ENCODE measurements at places on chromosomes 2 and 18.
A peak's percentile ranks its signal among the peaks of the same experiment; 100 is the strongest.

DNA sequence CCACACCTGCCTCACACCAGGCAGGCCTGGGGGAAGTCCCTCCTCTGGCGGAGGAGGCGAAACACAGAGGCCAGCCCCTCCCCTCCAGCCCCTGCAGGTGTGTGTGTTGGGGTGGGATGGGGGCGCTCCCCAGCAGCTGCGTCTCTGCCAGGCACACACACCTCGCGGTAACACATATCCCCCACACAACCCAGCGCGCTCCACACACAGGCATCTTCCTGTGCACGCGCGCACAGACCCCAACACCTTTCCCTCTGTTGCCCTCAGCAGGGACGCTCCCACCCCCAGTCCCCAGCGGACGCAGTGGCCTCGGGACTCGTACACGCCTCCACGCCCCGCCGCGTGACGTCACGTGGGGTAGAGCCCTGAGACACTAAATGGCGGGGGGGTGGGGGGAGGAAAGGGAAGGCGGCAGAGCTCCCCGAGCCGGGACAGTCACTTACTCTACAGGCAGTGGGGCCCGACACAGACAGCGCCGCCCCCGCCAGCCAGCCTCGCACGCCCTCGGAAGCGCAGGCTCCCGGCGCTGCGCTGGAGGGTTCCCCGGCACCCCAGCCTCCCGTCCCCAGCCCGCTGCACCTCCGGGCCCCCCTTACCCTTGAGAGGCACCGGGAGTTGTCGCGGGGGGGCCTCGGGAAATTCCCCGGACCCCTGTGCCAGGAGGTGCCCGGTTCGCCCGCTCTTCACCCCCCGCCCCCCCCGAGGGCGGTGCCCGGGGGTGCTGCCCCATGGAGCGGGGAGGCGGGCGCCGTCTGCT, at the start of gene WNT10A:
TSS of gene WNT10A (plus strand) at position 751 of the 757 bp plus-strand sequence. CDS start 144 bp downstream, outside the sequence.
- peak; percentile 32 for DNase-seq

GRCh38 chr2:127464470-127465257, 46.4 kb downstream of the PROC start:
- DNase-seq, result no peak

GRCh38 chr2:136116813-136117390, 1.0 kb downstream of the CXCR4 start:
- DNase-seq, result no peak

DNA sequence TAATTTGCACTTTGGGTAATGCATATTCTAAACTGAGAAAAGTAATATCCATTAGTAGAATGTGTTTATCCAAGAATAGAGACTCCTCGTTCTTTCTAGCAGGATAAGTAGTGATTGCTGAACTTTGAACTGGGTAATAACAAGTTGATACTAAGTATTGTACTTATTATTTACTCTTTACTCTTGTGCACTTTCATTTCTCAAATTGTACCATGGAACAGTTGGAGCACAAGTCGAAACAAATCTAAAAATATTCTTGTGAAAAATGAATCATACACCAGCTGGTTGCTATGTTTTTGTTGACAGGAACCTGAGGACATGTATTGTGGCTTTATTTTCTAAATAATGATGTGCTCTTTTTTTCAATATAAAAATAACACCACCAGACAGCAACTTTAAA, 111.9 kb downstream of the RGPD3 start:
- DNase-seq, result no peak

- no peak for DNase-seq
These were observed 47.8 kb upstream of the ODC1 start for GRCh38 chr2:10495988-10496313.

- DNase-seq, result no peak
These were observed 694.5 kb downstream of the ADCYAP1 start for GRCh38 chr18:1599196-1599595.

DNA sequence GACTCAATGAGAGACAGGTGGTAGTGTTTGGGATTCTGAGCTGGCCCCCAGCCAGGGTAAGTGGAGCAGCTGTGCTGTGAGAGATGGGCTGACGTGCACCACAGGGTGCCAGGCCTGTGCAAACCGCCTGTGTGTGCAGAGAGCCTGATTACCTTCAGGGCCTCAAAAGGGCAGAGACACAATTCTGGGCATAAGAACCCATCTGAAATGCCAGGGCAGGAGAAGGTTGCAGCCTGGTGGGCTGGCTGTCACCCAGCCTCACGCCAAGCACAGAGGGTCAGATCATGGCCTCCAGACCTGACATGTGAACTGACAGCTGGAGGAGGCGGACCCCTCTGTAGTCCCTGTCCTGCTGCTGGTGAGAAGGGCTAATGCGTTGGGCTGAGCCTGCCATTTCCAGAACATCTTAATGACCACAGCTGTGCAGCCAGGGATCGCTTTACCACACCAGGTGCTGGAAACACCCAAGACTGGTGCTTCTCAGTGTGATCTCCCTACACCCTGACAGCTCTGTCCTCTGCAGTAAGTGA, 100.9 kb downstream of the ARL4C start:
- peak; percentile 16 for DNase-seq

DNA sequence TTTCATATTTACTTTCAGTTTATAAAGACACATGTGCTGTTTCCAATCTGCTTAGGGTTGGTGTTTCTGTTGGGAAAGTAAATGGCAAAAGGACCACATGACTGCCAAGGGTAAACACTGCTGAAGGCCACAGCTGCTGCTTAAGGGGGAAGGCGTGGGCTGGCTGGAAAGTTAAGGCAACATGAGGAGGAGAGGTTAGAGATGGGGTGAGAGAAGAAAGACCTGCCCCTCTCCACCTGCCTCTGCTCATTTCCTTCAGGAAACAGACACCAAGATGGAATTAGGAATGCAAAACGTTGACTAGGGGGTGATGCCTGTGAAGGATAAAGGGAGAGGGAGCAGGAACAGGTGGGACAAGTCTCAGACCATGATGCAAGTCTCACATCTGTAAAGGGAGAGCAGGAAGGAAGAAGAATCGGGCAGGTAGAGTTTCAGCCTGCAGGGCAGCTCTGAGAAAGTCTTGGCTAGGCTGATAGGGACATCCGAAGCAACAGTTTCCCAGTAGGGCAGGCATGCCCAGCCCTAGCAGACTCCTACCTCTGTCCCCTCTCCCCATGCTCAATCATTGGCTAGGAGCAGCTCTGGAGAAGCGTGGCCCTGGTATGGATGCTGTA, 86.0 kb downstream of the CDC42EP3 start:
- no peak for DNase-seq

DNA sequence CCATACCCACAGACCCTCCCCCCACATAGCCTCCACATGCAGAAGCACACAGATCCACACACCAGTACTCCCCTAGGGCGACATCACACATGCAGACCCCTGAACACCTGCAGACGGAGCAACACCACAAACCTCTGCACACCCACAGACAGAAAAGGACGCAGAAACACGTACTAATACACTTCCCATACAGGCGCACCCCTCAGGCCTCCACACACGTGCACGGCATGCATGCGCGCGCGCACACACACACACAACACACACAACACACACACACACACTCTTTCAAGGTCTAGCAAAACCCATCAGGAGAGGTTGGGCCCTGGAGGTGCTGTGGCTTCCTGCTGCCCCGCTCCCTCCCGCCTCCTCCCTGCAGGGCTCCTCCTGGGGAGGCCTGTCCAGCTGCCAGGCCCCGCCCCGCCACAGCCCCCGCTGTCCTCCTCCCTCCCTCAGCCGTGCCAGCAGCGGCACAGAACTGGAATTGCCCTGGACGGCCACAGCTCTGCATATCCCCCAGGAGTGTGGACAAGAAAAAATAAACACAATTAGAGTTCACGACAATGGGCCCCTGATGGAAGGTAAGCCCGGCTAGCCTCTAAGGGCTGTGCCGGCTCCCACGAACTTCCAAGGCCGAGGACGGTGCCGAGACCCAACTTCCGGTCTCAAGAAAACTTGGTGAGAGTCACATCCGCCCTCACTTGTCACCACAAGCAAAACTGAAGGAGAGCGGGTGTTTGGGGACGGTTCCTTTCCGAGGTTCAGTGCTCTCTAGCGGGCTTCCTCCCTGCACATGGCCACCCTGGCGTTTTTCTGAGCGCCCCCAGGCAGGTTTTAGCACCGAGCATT, 6.8 kb downstream of the ZFP36L2 start:
- no peak for DNase-seq

DNA sequence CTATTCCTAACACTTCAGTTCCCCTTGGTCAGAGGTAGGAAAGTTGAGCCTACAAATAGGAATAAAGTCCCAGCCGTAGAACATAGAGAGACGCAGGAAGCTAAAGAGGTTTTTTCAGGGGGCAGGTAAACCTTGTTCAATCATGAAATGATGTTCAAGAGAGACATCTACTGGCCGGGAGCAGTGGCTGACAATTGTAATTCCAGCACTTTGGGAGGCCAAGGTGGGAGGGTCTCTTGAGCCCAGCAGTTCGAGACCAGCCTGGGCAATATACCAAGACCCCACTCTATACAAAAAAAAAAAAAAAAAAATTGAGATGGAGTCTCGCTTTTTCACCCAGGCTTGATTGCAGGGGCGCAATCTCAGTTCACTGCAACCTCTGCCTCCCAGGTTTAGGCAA, 66.7 kb upstream of the DNAJC10 start:
- peak; percentile 69 for DNase-seq

GRCh38 chr18:55327454-55327853, 260.5 kb downstream of the TCF4 start:
- no peak for DNase-seq

GRCh38 chr2:131145040-131145439, 39.9 kb downstream of the PLEKHB2 start:
- DNase-seq, result no peak

GRCh38 chr18:13550418-13551304, 175.7 kb downstream of the FAM210A start:
- DNase-seq, result no peak

DNA sequence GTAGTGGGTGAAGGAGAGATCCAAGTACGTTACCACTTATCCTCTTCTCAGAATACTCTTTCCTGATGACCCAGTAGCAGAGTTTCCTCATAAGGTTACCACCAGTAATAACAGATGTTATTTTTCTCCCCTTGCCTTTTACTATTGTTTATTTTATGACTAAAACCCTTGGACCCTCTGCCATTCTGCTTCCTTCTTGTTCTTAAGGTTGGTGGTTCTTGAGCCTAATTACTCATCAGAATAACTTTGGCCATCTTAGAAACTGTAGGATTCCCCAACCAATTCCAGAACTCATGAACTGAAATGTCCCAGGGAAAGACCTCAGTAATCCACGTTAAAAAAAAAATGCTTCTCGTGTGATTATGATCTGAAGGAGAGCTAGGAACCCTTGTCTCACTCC, 64.9 kb downstream of the CHST9 start:
- no peak for DNase-seq

- DNase-seq, result no peak
These were observed 356.7 kb downstream of the HRH4 start for GRCh38 chr18:24817150-24817549.

DNA sequence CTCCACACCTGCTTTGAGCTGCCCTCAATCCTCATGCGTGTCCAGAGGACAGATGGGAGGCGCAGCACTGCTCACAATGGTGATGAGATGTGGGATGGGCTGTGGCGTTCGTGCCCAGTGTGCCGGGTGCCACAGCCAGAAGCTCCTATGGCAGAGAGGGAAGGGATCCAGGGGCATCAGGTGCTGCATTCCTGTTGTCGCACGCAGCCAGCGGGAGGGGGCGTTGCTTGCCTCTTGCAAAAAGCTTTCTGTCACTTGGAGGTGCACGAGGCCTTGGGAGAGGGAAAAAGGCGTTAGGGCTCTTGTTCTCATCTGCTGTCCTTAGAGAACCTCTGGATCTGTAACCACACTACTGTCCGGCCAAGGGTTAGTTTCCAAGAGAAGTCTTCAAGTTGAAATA, 29.2 kb upstream of the ALLC start:
- DNase-seq, result peak; percentile 78

DNA sequence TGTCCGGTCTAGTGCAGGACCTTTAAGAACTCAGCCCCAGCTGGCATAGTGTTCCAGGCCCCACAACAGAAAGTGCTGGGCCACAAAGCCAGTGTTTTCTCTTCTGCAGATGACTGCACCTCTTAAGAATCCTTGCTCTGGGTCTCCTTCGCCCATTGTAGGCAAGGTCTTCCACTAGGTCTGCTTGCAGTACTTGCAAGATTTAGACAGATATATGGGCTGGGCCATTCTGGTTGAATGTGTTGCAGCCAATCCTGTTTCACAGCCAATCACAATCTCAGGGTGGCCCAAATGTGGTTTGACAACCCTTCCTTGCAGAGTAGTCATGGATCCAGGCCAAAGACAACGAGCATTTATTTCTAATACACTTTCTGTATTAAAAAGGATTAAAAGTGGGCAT, 13.1 kb upstream of the PIEZO2 start:
- no peak for DNase-seq

- DNase-seq, result peak; percentile 47
These were observed 93.6 kb downstream of the SATB2 start for GRCh38 chr2:199364153-199364552.

DNA sequence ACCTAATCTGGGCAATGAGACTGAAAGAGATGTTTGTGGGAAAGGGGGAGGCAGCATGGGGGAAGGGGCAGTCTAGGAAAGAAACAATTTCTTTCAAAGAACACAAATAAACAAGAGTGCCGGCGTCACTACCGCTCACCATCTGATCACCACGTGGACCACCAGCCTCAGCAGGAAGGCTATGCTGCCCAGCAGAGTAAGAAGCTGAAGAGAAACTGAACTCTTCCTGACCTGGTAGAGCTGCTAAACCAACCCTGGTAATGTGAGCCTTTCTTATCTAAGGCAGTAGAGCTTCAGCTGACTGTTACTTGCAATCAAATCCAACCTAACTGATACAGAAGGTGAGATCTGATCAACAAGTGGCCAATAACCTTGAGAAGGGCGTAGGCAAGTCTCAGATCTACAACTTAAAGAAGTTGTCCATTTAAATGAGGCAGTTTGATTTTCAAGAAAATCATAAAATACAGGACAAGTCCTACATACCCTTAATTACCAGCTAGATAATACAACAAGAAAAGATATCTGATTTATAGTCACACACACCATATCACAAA, 44.2 kb upstream of the SPTBN1 start:
- no peak for DNase-seq

DNA sequence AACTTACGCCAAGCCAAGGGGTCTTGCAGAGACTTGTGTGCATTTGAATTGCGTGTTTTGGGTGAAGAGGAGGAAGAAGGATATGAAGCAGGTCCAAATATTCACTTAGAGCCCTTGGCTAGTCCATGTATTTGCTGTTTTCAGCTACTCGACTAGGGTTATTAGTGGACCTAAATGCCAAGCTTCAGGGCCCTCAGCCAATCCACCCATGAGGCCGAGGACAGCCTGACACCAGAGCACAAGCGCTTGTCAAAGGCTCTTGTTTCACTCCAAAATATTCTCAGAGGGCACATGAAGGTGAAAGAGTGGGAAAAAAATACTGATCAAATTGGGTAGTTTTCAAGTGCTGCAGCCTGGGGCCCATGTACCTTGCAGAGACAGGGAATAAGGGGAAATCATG, 174.8 kb upstream of the ACAA2 start:
- DNase-seq, result no peak
